Cardiac ventricle fibroblast (primary cell): ENCODE measurements at places on chromosomes 7 and 10. TPM values are rescaled to one million over a fixed set of nuclear protein-coding genes. Genes with fewer than 3 reads are reported as not detected.

The CHST15 gene
- 15.0 and 17.1 TPM in 2 replicates for total RNA-seq

The SEC61G gene
- 382 and 398 TPM in 2 replicates for total RNA-seq

The C10orf88 gene
- total RNA-seq: 5.4 and 5.9 TPM in 2 replicates

The SUFU gene
- 15.1 and 16.8 TPM in 2 replicates for total RNA-seq

The TMEM184A gene
- total RNA-seq: not detected in 2 replicates

The ABCB4 gene
- not detected in 2 replicates for total RNA-seq

The ERVW-1 gene
- total RNA-seq: not detected in 2 replicates

The FAS gene
- total RNA-seq: 28.1 and 46.1 TPM in 2 replicates

The HOXA10 gene
- total RNA-seq: not detected in 2 replicates
